GM18507 (cell line): ENCODE measurements at places on chromosomes 12 and 14.

- no peak for DNase-seq
Observed at GRCh38 chr12:125249066-125249824, 184.0 kb downstream of the AACS start.

DNA sequence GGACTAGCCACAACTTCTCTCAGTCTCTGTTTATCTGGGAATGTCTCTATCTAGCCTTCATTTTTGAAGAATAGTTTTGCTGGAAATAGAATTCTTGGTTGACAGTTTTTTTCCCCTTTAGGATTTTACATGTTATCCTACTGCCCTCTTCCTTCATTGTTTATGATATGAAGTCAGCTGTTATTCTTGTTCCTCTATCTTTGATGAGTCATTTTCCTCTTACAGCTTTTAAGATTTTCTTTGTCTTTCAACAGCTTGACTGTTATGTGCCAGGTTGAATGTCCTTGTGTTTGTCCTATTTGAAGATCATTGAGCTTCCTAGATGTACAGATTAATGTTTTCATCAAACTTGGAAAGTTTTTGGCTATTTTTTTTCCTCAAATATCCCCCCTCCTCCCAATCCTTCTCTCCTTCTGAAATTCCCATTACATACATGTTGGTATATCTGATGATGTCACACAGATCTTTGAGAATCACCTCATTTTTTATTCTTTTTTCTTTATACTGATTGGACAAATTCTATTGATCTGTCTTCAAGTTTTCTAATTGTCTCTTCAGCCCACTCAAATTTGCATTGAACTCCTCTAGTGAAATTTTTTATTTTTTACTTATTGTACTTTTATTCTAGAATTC lies 4.5 kb upstream of the GOLGA5 start:
- no peak for DNase-seq

DNA sequence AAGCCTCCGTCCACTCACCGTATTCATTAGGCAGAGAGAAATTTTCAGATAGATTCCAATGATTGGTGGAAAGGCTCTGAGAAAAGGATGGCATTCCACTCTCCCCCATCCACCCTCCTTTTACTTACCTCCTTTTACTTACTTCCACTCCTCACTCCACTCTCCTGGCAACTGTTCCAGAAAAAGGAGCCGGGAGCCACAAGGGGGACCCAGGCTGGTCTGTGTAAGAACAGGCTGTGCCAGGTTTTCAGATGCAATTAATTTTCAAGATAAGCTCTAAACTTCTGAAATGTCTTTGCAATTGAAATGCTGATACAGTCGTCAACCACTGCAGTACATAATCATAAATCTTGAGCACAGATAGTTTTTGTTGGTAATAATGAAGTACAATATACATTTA lies 248.8 kb downstream of the ANO6 start:
- DNase-seq = no peak

- DNase-seq = peak; percentile 72
Observed at GRCh38 chr14:102928412-102929240, 6.2 kb downstream of the AMN start.

DNA sequence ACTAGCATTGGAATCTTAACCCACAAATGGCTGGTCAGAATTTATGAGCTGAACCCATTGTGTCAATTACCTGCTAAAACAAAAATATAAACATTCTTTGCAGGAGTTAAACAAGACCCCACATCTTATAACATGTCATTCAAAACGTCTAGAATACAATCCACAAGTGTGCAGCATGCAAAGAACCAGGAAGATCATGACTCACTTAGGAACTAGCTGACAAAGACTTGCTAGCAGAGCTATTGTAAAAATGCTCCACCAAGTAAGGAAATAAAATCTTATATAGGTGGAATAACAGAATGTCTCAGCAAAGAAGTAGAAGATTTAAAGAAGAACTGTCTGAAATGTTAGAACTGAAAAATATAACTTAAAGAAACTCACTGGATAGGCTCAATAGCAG lies 26.5 kb upstream of the POC1B start:
- no peak for DNase-seq

DNA sequence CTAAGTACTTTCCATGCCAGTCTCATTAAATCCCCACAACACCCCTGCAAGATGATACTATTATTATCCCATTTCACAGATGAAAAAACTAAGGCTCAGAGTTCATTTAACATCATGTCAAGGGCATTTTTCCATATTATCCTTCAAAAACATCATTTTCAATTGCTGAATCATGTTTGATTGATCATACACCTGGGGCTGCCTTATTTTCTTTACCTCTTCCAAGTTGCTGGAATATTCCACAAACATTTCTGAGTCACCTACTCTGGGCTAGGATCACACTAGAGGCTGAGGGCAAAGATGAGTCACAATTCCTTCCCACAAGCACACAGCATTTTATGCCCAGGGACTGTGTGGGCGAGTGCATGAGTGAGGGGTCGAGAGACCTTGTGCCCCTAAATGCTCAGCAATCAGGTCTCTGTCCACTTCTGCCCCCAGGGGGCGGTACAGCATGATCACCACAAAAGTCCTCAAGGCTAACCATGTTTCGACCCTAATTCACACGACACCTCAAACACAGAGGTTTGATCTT lies 14.1 kb upstream of the TMEM119 start:
- no peak for DNase-seq

- no peak for DNase-seq
Observed at GRCh38 chr14:52081964-52082363, 13.1 kb upstream of the NID2 start.

DNA sequence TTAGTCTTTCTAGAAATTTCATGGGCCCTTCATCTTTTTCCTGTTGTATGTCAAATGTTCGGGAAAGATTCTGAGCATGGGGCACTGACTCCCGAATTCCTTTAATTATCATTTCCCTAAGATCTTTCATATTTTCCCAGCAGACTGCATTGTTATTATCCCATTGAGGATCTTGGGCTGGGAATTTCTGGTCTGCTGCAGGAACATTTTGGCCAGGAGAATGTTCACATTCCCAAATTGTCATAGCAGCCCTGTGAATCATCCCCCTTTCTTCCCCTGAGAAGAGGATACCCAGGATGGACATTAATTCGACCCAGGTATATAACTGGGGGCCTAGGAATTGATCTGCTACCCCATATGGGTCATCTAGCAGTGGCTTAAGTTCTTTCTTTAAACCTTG lies 112.5 kb downstream of the RIN3 start:
- DNase-seq = no peak

DNA sequence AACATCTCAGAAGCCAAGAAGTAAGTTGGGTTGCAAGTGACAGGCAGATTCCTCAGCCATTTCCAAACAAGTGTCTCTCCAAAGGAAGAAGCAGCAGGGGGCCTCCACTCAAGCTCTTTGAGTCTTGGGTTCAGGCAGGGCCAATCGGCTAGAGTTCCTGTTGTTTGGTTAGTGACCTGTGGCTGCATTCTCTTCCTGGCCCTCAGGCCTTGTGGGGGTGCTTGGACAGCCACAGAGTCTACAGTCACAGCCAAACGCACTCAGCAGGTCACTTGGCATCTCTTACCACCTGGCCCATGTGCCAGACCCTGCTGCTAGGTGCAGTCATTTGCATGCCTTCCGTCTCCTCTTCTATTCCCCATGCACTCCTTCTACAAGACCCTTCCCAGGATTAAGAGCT lies 353.9 kb downstream of the GRIN2B start:
- DNase-seq = no peak

DNA sequence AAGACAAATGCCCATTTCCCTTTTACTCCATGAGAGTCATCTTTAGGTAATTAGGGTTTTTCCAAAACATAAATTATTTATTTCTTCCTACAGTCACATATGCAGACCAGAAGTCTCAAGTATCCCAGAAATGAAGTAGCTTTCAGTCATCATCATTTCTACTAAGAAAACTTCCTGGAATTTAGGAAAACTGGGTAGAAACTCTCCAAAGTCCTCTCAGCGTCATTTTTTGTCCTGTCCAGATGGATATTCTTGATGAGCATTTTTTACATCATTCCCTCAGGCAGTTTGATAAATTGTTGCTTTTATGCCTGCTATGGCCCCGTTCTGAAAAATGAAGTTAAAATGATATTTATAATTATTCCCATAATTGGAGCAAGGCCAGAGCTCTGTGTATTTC lies 93.9 kb upstream of the DCN start:
- DNase-seq = no peak

- no peak for DNase-seq
Observed at GRCh38 chr12:84165998-84166571, 746.5 kb downstream of the SLC6A15 start.

GRCh38 chr12:108099778-108100489 lies 29.2 kb upstream of the WSCD2 start:
- DNase-seq = no peak

DNA sequence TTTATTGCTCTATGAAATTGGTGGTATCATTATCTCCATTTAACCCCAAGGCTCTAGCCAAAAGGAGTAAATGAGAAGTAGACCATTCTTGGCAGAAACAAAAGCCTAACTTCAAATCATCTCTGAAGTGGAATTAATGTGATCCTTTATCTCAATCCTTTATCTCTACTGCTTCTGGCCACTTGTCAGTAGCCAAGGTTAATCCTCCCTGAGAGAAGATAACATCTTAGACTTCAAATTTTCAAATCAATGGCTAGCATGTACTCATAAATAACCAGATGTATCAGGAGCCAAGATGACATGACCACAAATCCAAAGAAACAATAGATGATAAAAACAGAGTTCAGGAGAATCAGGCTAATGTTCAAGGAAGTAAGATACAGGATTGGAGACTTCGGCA lies 123.1 kb upstream of the RASSF8 start:
- no peak for DNase-seq

GRCh38 chr12:62562846-62563245 lies 96.2 kb downstream of the MON2 start:
- no peak for DNase-seq

GRCh38 chr12:89968151-89968700 lies 259.6 kb upstream of the ATP2B1 start:
- no peak for DNase-seq

DNA sequence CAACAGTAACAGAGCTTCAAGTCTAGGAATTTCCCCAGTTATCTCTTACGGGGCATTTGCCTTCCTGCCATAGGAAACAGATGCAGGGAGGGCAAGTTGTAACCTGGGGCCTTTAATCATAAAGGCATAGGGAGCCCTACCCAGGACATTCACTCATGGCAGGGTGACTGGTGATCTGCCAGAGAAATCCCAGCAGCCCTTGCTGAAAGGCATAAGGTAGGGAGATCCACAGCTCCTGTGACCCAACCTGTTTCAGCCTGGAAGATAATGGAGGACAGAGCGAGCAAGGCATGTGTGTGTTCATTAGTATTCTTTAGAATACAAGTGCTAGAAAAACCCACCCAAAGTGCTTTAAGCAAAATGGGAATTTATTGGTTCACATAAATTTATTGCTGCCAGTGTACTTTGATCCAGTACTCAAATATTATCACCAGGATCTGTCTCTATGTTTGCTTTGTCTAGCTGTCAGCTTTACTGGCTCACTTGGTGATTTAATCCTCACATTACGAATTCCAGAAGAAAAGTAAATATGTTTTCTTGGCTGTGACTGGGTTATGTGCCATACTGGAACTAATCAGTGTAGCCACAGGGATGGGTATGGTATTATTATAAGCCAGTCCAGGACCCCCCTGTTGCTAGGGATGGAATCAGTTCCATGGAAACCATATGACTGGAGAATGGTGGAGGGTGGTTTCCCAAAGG lies 21.1 kb upstream of the AKAP6 start:
- no peak for DNase-seq

GRCh38 chr14:33103966-33104365 lies 165.3 kb downstream of the NPAS3 start:
- DNase-seq = no peak

- DNase-seq = no peak
Observed at GRCh38 chr14:95465358-95465757, 51.1 kb downstream of the SYNE3 start.

DNA sequence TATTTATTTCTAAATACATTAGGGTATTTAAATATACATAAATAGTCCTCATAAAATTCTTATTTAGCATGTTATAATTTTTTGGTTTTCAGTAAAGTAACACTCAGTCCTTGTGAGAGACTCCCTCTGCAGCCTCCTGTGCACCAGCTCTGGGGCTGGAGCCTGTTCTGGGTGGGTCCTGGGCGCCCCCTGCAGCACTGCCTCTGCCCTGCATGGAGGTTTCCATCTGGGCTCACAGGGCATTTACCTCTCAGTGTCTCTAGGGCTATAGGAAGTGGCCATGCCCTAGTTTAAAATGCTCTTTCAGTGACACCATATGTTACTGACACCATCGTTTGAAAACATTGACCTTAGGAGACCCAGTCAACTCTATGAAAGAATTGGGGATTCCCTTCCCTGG lies 1155.2 kb downstream of the TMEM121 start:
- DNase-seq = no peak

DNA sequence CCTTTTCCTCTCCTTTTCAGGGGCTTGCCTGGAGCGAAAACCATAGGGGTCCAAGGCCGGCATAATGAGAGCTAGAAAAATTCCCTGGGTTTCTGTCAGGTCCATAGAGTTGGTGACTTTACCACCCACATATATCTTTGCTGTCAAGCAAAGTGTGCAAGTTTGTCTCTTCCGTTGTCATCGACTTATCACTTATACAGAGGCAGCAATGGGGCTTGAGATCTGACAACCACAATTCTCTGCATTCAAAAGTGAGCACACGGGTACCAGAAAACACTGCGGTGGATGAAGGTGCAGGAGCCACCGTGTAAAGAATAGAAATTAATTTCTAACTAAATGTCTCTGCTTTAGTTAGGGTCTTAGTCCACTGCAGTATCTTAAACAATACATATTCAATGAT lies 162.3 kb downstream of the DAD1 start:
- no peak for DNase-seq

GRCh38 chr12:54861927-54862326 lies 7.6 kb downstream of the MUCL1 start:
- DNase-seq = no peak

GRCh38 chr14:97070259-97070658 lies 273.1 kb downstream of the VRK1 start:
- no peak for DNase-seq

- DNase-seq = no peak
Observed at GRCh38 chr12:107275530-107275929, 182.2 kb upstream of the CRY1 start.

GRCh38 chr12:99611599-99611998 lies 36.0 kb upstream of the GARIN6 start:
- no peak for DNase-seq

DNA sequence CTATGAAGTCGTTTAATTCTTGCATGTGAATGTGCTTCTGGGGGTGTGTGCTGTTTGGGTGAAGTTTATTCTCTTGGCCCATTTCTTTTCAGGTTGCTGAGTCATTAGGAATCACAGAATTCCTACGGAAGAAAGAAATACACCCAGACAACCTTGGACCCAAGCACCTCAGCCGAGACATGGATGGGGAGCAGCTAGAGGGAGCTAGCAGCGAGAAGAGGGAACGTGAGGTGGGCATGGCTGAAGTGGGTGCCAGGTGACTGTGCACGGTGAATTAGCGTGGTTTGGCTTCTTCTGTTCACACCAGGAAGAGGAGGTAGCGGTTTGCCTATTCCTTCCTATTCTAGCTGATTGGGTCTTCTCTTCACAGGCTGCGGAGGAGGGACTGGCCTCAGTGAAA lies 19.2 kb downstream of the ZNF839 start:
- no peak for DNase-seq

GRCh38 chr14:96693252-96693820 lies 103.8 kb upstream of the VRK1 start:
- no peak for DNase-seq
